ENCODE measurements at places on chromosomes 3 and 15.

- no peak for DNase-seq
These were observed 333.8 kb downstream of the PLCL2 start for GRCh38 chr3:17218587-17218986.

DNA sequence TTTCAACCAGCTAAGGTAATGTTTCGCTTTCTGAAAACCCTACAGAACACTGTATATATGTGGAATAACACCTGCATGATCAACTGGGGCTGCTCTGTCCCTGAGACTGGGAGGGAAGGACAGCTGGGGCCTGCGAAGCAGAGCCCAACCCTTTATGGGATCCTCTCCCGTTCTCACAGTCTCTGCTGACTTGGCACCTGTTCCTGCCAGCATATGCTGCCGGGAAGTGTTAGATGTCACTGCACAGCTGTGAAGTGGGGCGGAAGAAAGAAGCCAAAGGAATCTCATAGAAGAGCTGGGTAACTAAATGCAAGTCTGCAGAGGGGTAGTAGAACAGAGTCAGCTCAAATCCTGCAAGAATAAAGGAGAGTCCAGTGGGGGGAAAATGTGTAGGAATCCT, 29.6 kb downstream of the LRRC3B start:
- DNase-seq = no peak

- peak; percentile 70 for DNase-seq
These were observed 12.9 kb downstream of the PCYT1A start for GRCh38 chr3:196274585-196274984.

DNA sequence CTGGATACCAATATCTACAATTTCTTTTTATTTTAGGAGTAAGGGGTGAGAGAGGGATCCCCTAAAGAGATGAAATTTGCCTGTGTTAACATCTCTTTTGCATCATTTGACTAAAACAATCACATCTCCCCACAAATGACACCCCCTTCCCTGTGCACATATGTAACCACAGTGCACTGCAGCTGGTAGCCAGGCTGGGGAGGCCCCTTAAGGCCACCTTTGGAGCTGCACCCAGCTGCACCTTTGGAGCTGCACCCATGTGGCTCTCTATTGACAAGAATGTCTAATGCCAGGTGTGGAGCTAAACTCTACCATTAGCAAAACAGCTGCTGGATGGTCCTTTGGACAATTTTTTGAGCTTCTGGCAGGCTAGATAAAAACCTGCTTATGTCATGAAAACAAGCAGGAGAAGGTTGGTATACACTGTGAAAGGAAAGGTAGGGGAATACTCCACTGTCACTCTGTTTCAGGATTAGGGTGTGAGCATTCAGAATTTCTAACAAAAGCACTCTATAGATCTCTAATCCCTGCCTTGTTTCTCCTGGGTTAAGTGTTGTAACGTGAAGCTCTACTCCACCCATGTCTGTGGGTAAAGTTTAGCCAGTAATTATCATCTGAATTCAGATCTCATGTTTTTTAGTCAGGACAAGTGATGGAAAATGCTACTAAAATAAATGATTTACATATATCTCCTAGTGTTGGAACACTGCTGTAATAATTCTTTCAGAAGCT, 52.1 kb downstream of the TFG start:
- no peak for DNase-seq

- peak; percentile 94 for DNase-seq
These were observed 10.1 kb upstream of the AVEN start for GRCh38 chr15:34049112-34049511.

DNA sequence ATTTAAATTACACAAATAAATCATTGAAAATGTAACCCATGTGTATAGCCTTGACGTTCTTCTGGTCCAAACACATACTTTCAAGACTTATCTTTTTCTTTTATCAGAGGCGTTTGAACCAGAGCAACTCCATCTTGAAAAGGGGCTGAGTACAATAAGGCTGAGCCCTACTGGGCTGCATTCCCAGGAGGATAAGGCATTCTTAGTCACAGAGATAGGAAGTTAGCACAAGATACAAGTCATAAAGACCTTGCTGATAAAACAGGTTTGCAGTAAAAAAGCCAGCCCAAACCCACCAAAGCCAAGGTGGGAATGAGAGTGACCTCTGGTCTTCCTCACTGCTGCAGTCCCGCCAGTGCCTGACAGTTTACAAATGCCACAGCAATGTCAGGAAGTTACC, 101.0 kb upstream of the IGSF10 start:
- DNase-seq = peak; percentile 39

- DNase-seq = peak; percentile 3
These were observed 51.9 kb upstream of the OTOL1 start for GRCh38 chr3:161444694-161445077.

DNA sequence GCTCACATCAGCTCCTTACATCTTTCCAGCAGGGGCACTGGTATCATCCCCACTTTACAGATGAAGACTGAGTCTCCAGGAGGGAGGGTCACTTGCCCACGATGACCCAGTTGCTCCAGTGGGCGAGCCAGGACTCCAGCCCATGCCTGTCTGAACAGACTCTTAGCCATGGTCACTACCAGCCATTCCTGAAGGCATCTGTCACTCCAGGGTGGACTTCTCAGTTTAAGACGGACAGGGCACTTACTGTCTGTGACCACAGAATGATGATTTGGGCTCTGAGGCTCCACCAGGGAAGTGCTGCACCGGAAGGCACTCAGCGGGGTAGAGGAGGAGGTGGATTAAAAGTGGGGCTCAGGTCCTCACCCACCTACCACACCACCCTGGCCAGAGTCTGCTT, 104.0 kb upstream of the SLC6A6 start:
- DNase-seq = no peak

- DNase-seq = no peak
These were observed 305.8 kb upstream of the TPM1 start for GRCh38 chr15:62736756-62737155.

DNA sequence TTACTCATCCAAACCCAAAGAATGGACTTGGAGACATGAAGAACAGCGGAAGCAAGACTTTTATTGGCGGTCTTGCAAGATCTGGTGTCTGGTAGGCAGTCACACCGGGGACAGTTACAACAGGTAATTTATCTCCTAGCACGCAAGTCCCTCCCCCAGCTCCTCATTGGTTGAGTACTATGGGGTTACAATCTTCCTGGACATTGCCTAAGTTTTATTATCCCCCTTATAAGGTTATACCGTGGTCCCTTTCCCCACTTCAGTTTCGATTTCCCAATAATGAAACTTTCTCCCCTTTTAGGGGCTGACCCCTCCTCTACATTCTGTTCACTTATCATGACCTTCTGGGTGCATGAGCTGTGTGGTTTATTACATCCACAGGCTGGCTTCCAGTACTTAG, 18.7 kb downstream of the ARL8B start:
- DNase-seq = no peak

GRCh38 chr3:141410408-141410807, 42.1 kb downstream of the ZBTB38 start:
- peak; percentile 74 for DNase-seq

DNA sequence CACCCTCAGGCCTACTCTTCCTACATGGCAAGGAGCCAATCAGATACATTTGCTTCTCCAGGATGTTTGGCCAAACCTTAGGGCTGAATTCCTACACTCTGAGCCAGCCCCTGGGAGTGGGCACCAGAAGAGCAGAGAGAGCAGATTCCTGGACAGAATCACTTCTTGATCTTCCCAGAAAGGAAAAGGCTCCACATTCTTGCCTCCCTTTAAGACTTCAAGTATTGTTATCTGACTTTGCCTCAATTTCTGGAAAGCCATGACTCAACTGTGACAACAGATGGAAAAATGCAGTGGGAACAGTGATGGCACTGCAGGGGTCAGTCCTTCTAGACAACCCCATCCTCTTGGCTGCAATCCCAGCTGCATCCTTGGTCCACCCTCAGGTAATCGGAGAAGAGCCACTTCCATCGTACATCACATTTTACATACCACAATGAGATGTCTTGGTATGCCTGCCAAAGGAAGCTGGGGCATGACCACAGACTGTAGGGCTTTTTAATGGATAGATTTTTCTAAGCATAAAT, 21.0 kb downstream of the SLCO2A1 start:
- DNase-seq = peak; percentile 59

- DNase-seq = no peak
These were observed 509.5 kb downstream of the TBL1XR1 start for GRCh38 chr3:176687754-176688153.

GRCh38 chr3:27729748-27730611, 7.9 kb upstream of the EOMES start:
- DNase-seq = no peak

DNA sequence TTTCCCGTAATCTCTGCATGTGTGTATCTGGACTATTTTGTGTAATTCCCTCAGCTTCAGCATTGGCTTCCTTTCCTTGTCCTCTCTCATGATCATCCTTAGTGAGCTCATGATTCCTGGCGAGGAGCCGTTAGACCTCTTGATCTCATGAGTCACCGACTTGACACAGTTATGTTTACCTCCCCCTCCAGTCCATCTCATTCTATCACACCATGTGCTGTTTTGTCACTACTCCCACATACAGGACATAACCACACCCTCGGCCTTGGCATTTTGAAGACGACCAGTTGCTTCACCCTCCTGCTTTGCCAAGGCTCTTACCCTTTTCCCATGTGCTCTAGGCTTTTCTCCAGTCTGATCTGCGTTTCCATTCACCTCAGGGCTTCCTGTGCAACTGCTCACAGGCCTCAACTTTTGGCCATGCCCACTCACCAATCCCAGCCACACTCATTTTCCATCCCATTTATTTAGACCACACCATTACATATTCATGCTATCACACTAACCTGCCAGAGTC, 41.5 kb downstream of the CP start:
- DNase-seq = peak; percentile 99

DNA sequence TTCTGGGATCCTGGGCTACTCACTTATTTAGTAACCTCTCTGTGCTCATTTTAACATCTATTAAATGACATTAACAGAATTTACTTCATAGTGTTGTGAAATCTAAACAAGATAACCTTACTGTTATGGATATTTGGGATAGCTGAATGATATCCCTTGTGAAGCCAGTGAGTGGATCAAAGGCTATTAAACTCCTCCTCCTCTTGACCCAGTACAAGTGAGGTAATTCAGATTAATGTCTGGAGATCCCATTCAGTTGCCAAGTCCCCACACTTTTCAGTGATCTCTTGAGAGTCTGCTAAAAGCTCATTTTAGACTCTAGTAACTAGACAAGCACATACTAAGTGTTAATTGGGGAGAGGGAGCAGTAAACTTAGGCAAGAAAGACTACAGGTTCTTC, 2.5 kb upstream of the ANKRD28 start:
- peak; percentile 50 for DNase-seq

- DNase-seq = no peak
These were observed 310.6 kb downstream of the CACNA2D3 start for GRCh38 chr3:54432975-54433374.

DNA sequence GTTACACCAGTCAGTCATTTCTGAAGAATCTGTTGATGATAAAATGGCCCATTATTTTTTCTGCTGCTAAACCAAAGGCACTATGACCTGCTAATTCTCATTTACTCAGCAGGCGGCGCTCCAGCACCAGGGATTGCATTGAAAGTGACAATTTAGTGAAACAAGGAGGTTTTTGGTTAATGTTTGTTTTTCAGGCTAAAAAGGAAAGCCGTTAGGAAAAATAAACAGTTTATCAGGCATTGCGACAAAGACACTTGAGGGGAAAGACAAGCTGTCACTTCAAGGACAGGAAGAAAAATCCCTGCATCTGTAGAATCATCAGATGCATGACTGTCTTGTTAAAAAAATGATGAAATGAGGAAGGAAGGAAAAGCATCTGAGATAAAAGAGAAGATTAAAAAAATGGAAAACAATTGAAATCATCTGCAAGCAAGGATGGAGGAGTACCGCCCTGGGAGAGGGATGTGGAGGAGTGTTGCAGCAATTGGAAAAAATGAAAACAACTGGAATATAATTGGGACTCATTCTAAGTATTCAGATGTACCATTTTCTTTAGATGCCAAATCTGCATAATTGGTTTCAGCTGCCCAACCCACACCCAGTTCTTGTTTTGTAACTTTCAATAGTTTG, 54.0 kb downstream of the NR1D2 start:
- peak; percentile 40 for DNase-seq

DNA sequence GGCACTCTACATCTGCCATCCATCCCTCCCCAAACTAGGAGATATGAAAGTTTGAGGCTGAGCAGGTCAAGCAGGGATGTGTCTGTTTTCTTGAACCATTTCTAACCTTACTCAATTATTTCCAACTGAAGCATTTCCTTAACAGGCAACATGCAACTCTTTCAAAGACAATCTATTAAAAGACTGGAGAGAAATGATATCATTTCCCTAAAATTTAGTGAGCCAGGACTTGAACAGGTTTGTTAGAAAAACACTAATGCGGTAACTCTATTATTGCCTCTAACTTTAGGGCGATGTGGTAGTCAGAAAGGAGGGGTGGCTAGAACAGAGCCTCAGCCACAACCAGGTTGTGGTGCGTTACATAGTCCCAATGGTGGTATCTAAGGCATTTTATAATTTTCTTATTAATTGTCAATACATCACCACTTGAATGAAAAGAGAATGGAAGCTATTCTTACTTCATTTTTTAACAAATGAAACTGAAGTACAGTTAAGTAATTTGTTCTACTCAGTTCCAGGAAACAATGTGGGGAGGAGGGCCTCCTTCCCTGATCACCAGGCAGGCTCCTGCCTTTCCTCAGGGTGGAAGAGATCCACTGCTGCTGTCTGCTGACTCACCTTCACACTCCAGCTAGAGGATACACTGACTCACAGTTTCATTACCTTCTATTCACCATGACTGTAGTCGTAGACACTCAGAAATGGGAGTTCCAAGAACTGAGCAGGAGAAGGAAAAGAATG, 22.8 kb downstream of the MYO1E start:
- DNase-seq = peak; percentile 96

DNA sequence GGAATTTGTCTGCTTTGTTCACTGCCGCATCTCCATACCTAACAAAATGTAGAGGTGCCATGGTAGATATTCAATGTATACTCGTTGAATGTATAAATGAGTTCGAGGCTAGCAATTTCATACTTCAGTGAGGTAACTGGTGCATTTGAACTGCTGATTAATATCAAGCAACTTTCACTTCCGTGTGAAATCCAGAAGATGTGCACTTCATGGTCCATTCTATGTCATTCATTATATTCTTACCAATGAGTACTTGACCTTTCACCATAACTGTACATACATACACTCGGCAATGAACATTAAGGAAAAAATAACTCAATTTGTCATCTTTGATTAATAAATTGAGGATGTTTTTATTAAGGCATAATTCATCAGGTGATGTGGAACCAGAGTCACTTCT, 598.5 kb downstream of the ZNF385D start:
- no peak for DNase-seq

GRCh38 chr3:189983612-189984011, 137.1 kb downstream of the P3H2 start:
- no peak for DNase-seq

GRCh38 chr3:130658678-130659077, 88.0 kb downstream of the PIK3R4 start:
- peak; percentile 28 for DNase-seq

- DNase-seq = no peak
These were observed 43.0 kb downstream of the MESD start for GRCh38 chr15:80946576-80946975.

Data from iris pigment epithelial cell (primary cell).